AML-193 (cell line): ENCODE measurements at places on chromosomes 13 and 19.

GRCh38 chr13:50951366-50951765 lies 41.8 kb downstream of the RNASEH2B start:
- no peak for DNase-seq

- no peak for DNase-seq
Measured at GRCh38 chr19:13089139-13089856, 13.4 kb downstream of the LYL1 start.

DNA sequence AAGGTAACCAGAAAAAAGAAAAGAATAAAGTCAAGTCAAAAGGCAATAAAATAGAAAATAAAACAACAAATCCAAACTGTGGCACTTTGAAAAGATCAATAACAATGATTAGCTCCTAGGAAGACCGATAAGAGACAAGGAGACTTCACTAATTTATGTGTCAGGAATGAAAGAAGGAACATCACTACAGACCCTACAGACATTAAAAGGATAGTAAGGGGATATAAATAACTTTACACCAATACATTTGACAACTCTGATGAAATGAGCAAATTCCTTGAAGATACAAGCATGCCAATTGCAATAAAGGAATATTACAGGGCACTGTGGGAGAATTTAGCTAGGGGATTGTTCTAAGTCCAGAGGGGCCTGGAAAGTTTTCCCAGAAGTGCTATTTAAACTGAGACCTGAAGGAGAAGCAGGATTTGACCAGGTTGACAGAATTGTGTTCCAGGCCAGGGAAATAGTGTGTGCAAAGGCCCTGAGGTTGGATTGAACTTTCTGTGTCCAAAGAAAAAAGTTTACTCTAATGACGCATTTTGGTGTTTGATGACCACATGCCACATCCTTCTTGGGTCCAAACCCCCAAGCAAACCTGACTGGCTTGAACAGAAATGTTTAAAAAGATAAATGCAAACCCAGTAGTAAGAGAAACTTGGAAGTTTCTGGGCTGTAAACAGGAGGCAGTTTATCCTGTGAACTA lies 1.6 kb upstream of the C19orf38 start:
- no peak for DNase-seq

- DNase-seq, result peak; percentile 65
Measured at GRCh38 chr19:42185277-42185676, 32.2 kb downstream of the DEDD2 start.

DNA sequence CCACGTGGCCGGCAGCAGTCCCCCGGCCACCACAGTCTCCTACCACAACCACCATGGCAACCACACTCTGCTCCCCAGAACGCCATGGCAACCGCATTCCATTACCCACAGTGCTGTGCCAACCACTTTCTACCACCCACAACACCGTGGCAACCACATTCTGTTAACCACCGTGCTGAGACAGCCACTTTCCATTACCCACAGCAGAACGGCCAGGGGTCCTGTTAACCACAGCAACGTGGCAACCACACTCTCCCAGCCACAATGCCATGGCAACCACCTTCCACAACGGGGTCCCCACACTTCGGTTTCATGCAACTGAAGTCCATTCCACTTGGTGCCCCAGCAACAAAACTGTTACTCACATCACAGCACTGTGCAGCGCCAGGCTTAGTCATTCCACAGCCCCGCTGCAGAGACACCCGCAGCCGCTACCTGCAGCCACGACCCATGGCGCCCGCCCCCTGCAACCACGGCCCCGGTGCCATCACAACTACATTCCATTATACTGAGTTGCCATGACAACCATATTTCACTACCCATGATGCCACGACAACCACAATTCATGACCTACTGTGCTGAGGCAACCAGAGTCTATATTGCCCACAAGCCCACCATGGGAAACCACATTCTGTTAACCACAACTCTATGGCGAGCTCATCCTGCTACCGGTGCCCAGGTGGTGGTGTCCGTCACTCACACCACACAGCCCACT lies 10.0 kb downstream of the DPF1 start:
- no peak for DNase-seq

DNA sequence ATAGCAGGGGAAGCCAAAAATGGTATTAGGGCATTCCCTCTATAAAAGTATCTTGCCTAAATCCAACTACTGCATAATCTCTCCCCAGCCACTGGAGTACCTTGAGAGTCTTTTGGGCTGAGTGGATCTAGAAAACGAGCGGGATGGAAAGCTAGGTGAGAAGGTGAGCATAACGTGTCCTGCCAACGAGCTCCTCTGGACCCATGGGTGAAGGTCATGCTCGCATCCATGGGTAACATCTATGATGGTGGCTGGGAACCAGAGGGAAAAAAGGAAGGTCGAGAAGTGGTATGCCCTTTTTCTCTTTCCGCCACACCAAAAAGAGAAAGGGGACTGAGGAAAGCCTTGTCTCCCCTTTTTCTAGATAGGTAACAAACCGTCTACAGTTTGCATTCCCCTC lies 63.0 kb downstream of the ZNF208 start:
- DNase-seq, result no peak

DNA sequence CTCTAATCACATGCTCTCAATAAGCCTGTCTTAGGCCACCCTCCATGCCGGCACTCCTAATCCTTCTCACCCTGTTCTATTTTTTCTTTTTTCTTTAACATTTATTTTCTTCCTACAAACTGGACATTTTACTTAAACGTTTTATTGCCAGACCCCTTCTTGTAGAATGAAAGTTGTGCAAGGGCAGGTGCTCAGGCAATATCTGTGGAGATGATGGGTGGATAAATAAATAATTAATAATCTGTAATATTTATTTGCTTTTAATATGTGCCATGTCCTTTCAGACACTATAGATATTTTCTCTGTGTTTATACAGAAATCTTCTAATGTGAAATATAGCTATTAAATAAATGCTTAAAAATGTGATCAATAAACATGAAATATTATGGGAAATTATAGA lies 815.7 kb upstream of the MIR17HG start:
- DNase-seq, result no peak

DNA sequence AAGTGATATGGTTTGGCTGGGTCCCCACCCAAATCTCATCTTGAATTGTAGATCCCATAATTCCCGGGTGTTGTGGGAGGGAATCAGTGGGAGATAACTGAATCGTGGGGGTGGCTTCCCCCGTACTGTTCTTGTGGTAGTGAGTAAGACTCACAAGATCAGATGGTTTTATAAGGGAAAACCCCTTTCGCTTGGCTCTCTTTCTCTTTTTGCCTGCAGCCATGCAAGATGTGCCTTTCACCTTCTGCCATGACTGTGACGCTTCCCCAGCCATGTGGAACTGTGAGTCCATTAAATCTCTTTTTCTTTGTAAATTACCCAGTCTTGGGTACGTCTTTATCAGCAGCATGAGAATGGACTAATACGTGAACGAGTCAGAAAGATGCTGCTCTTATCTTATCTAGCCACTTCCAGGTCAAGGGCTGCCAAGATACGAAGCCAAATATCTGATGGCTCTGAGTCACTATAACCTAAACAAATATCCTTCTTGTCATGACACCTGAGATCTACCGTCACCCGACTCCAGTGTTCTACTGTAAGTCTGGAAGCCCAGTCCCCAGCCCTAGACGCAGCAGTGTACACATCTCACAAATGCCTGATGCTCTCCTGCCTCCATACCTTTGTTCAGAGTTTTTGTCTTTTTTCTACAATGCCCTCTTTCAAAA lies 45.9 kb downstream of the SLC15A1 start:
- DNase-seq, result no peak

- no peak for DNase-seq
Measured at GRCh38 chr19:18972851-18973250, 31.8 kb upstream of the HOMER3 start.

- peak; percentile 38 for DNase-seq
Measured at GRCh38 chr13:55999709-56000108, 1141.0 kb upstream of the PRR20A start.
